ENCODE measurements at places on chromosomes 2 and 18.

DNA sequence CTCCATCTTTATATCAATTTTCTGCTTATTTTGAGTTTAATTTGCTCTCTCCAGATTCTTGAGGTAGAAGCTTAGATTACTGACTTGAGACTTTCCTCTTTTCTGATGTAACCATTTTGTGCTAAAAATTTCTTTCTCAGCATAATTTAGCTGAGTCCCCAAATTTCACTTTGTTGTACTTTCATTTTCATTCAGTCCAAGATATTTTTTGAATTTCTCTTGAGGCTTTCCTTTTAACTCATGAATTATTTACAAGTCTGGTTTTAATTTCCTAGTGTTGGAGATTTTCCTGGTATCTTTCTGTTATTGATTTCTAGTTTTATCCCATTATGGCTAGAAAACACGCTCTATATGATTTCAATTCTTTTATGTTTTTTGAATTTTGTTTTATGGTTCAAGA is 144.7 kb upstream of the PGAP1 start:
- DNase-seq, result no peak

- DNase-seq, result no peak
Observed at GRCh38 chr2:69061525-69061924, 48.5 kb downstream of the ANTXR1 start.

- no peak for DNase-seq
Observed at GRCh38 chr18:24398540-24398939, 916 bp upstream of the OSBPL1A start.

- DNase-seq, result peak; percentile 49
Observed at GRCh38 chr2:1972948-1973347, 228.6 kb upstream of the PXDN start.

GRCh38 chr18:70046796-70047195 is 99.1 kb upstream of the CD226 start:
- no peak for DNase-seq

DNA sequence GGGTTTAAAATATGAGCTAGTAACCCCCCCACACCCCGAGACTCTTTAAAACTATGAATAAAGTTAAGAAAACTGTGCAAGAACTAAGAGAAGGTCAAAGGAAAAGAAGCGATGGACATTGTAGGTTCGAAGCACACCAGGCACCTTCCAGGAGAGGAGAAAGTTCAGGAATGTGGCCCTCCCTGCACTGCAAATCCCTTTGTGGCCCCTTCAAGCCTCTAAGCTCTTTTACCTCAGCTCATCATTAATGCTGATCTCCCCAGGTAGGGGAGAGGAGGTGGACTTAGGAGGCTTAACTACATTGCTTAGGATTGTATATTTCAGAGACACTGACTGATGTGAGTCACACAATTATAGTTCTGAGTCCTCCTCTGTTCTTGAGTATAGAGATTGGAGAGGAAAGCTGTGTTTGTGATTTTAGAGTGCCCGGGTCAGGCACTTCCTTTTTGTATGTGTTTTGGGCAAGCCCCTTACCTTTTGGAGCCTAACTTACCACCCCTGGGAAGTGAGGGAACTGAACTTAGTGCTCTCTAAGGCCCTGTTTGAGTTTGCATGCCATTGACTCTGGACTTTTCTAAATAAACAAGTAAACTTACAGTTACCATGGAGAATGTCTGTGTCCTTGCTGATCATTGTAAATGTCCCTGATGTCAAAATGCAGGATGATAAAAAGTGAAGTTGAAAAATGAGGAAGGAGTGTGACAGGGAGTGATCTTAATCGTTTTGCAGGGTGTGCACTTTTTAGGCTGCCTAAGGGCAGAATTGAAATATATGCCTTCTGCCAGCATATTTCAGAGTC is 140.8 kb upstream of the ZEB2 start:
- no peak for DNase-seq

- DNase-seq, result no peak
Observed at GRCh38 chr18:31819925-31820229, 59.2 kb upstream of the SLC25A52 start.

GRCh38 chr18:74546007-74546406 is 11.7 kb downstream of the CNDP1 start:
- no peak for DNase-seq

GRCh38 chr2:137056704-137057103 is 291.4 kb downstream of the THSD7B start:
- DNase-seq, result no peak

GRCh38 chr2:25618676-25619075 is 54.7 kb downstream of the DTNB start:
- DNase-seq, result peak; percentile 5

DNA sequence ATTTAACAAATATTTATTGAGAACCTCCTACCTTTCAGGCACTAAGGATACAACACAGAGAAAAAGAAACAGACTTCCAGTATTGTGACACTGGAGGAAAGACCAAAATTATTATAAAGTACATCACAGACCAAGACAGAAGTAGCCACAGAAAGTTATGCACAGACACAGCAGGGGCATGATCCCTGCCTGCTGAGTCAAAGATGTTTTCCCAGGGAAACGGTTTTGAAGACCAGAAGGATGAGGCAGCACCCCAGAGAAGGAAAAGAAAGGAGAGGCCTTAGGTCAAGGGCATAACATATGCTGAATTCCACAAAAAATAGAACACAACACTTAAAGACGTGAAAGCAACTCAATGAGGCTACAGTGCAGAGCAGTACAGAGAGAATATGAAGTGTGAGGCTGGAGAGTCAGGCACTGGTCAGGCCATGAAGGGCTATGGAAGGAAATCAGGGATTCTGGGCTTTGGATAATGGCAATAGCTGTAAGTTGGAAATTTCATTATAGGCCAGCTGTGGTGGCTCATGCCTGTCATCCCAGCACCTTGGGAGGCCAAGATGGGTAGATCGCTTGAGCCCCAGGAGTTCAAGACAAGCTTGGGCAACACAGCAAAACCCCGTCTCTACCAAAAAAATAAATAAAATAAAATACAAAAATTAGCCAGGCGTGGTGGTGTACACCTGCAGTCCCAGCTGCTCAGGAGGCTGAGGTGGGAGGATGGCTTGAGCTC is 8.2 kb downstream of the ADAM17 start:
- DNase-seq, result no peak

DNA sequence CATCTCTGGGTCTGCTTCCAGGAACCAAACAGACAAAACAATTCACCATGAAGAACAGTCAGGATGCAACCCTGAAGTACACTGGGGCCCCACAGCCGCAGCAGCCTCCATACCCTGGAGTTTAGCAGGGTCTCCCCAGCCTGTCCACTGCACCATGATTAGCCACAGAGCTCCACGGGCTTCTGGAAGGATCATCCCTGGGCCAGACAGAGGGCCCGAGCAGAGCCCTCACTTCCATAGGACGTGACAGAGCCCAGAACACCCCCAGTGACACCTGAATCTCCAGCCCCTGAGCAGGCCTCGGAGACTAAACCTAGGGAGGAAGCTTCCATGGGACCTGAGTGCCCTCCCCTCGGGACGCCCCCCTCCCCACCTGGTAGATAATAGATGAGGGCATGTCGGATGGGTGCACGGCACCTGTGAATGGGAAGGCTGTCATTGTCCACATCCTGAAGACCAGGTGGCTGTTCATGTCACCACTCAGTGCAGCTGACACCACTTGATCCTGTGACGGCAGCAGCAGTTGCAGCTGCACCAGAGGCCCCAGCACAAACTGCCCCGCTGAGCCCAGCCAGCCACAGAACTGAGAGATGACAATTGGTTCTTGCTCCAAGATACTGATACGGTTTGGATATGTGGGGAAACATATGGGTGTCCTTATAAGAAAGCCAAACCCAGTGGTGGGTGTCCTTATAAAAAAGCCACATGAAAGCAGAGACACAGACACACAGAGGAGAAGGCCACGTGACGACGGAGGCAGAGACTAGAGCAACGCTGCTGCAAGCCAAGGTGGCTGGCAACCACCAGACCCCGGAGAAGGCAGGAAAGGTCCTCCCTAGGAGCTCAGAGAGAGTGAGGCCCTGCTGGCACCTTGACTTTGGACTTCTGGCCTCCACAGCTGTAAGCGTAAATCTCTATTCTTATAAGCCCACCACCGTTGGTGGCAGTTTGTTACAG is 23.2 kb downstream of the KIF1A start:
- DNase-seq, result no peak

GRCh38 chr2:157172239-157172638 is 85.3 kb upstream of the GALNT5 start:
- DNase-seq, result no peak
